ENCODE measurements at places on chromosomes 11 and 22. TPM values are rescaled to one million over a fixed set of nuclear protein-coding genes. Genes with fewer than 3 reads are reported as not detected.
A peak's percentile ranks its signal among the peaks of the same experiment; 100 is the strongest.

DNA sequence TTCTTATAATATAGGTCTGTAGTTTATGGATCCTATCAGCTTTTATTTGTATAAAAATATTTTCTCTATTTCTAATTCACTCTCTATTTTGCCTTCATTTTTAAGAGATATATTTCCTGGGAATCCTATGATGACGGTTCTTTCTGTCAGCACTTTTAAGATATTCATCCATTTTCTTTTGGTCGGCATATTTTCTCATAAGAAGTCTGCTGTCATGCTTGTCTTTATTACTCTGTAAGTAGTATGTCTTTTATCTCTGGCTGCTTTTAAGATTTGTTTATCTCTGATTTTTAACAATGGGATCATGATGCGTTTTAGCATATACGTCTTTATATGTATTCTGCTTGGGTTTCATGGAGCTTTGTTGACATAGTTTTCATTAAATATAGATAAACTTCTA lies 175.5 kb downstream of the SNX19 start:
- no peaks in the 10 kb centered on the region for H3K27me3 ChIP-seq
- no peaks in the 10 kb centered on the region for H3K36me3 ChIP-seq
- no peak overlapping the region for H3K4me3 ChIP-seq
- DNase-seq: no peak
- no peak overlapping the region for H3K27ac ChIP-seq
- no peaks in the 10 kb centered on the region for H3K4me1 ChIP-seq

Gene TSPAN18
- polyA plus RNA-seq: not detected

Gene PLAAT5
- 0.09 TPM for polyA plus RNA-seq

- H3K27ac ChIP-seq: peak overlapping the region; percentile 27
- no peak overlapping the region for H3K4me3 ChIP-seq
- no peak for DNase-seq
- H3K27me3 ChIP-seq: no peaks in the 10 kb centered on the region
- no peaks in the 10 kb centered on the region for H3K36me3 ChIP-seq
- H3K4me1 ChIP-seq: no peaks in the 10 kb centered on the region
These were observed 636 bp downstream of the PAMR1 start for GRCh38 chr11:35524780-35525179.

Gene MMP27
- polyA plus RNA-seq: 0.21 TPM

DNA sequence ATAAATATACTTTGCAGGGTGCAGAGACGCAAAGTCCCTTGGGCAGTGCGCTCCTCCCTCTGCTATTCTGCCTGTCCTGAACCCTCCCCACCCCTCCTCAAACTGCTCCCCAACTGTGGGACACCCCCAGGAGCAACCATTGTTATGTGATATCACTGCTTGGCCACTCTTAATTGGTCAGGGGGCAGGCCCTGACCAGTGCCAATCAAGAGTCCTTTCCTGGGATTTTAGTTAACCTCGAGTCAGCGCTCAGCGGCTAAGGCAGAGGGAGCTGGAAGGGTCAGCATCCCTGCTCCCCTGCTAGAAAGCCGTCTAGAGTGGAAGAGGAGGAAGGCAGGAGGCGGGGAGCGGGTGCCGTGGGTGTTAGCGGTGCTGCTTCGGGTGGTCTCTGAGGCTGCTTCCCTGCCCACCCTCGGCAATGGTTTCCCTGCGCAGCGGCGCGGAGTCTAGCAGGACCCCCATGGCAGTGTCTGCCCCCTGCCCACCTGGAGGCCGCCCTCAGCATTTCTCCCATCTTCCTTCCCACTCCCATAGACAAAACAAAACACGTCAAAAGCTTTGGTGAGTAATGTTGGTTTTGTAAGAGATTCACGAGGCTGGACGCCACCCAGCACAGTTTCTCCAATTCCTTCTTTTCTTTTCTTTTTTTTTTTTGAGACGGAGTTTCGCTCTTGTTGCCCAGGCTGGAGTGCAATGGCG lies 38.4 kb upstream of the A4GALT start:
- H3K27ac ChIP-seq: no peak overlapping the region
- peaks cover 9% of the 10 kb centered on the region for H3K27me3 ChIP-seq
- no peaks in the 10 kb centered on the region for H3K36me3 ChIP-seq
- no peak overlapping the region for H3K4me3 ChIP-seq

Gene SLC22A9
- 0.09 TPM for polyA plus RNA-seq

DNA sequence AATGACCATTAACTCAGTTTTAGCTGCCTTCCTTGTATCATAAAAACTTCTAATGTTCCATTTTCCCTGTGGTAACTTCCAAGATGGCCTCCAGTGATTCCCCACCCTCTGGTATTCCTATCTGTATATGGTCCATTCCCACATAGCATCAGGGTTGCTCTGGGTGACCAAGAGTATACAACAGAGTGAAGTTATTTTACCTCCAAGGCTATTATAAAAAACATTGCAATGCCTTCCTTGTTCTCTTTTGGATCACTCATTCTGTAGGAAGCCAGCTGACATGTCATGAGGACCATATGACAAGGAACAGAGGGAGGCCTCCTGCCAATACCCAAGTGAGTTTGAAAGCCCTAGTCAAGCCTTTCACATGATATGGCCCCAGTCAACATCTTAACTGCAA lies 30.1 kb downstream of the ZNF280B start:
- peaks cover 8% of the 10 kb centered on the region for H3K4me1 ChIP-seq
- no peak overlapping the region for H3K27ac ChIP-seq
- no peaks in the 10 kb centered on the region for H3K27me3 ChIP-seq
- no peaks in the 10 kb centered on the region for H3K36me3 ChIP-seq
- peak; percentile 13 for DNase-seq
- H3K4me3 ChIP-seq: no peak overlapping the region

- H3K4me1 ChIP-seq: peaks cover 2% of the 10 kb centered on the region
- DNase-seq: peak; percentile 65
- H3K27ac ChIP-seq: no peak overlapping the region
- H3K27me3 ChIP-seq: peaks cover 8% of the 10 kb centered on the region
- no peaks in the 10 kb centered on the region for H3K36me3 ChIP-seq
These were observed 758 bp downstream of the GALNT18 start for GRCh38 chr11:11620921-11621572.

DNA sequence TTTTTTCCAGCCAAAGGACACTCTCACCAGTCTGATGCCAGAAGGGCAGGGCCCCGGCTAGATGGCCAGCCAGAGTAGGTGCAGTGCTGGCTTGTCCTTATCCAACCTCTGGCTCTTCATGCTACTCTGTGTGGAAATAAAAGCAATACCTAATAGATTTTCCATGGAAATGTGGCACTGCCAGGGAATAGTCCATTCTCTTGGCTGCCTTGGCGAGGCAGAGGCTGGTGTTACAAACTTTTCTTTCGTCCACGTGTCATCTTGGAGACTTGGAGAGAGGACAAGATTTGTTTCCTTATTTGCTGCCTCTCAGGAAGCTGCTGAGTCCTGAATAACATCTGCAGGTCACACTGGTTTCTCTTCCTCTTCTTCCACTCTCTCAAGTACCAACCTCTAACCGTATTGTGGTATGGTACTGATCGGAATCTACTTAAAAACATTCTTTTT lies 17.2 kb upstream of the C1QTNF4 start:
- no peak for DNase-seq
- H3K27ac ChIP-seq: no peak overlapping the region
- no peaks in the 10 kb centered on the region for H3K4me1 ChIP-seq
- H3K36me3 ChIP-seq: peaks cover 28% of the 10 kb centered on the region
- no peaks in the 10 kb centered on the region for H3K27me3 ChIP-seq
- H3K4me3 ChIP-seq: no peak overlapping the region

GRCh38 chr11:130992788-130993187 lies 76.5 kb upstream of the SNX19 start:
- no peak for DNase-seq
- no peak overlapping the region for H3K27ac ChIP-seq
- H3K27me3 ChIP-seq: no peaks in the 10 kb centered on the region
- H3K4me1 ChIP-seq: no peaks in the 10 kb centered on the region
- H3K36me3 ChIP-seq: no peaks in the 10 kb centered on the region
- H3K4me3 ChIP-seq: no peak overlapping the region

- no peak overlapping the region for H3K27ac ChIP-seq
- H3K4me1 ChIP-seq: no peaks in the 10 kb centered on the region
- H3K36me3 ChIP-seq: peaks cover 4% of the 10 kb centered on the region
- H3K27me3 ChIP-seq: no peaks in the 10 kb centered on the region
- H3K4me3 ChIP-seq: no peak overlapping the region
- DNase-seq: no peak
These were observed 14.6 kb downstream of the FAM118A start for GRCh38 chr22:45324311-45324711.

- no peaks in the 10 kb centered on the region for H3K27me3 ChIP-seq
- peaks cover 5% of the 10 kb centered on the region for H3K36me3 ChIP-seq
- no peak for DNase-seq
- H3K27ac ChIP-seq: no peak overlapping the region
These were observed 108.5 kb upstream of the BID start for GRCh38 chr22:17882727-17883126.

- H3K4me3 ChIP-seq: peak overlapping the region; percentile 67
- peaks cover 15% of the 10 kb centered on the region for H3K4me1 ChIP-seq
- H3K27ac ChIP-seq: peak overlapping the region; percentile 78
- peaks cover 5% of the 10 kb centered on the region for H3K36me3 ChIP-seq
These were observed 830 bp downstream of the ACAT1 start for GRCh38 chr11:108122166-108122628.

DNA sequence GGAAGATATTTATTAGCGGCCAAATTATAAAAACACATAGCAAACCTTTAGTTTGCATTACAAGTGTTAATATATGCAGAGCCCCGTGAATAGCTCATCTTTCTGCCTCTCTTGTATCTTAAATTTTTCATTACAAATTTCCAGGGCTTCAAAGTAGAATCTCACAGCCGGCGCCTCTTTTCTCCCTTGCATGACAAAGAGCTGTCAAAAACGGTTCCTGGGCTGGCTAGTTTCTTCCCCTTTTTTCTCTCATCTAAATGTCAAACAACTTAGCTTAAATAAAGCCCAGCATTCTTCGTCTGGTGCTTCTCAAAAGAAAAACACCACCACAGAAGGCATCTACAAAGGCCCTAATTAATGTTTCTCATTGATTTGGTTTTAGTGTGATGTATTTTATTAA lies 253.0 kb downstream of the INSC start:
- no peaks in the 10 kb centered on the region for H3K27me3 ChIP-seq
- H3K27ac ChIP-seq: no peak overlapping the region
- H3K36me3 ChIP-seq: no peaks in the 10 kb centered on the region
- no peak for DNase-seq
- no peak overlapping the region for H3K4me3 ChIP-seq

- no peaks in the 10 kb centered on the region for H3K27me3 ChIP-seq
- DNase-seq: no peak
- no peak overlapping the region for H3K4me3 ChIP-seq
- no peak overlapping the region for H3K27ac ChIP-seq
- H3K4me1 ChIP-seq: no peaks in the 10 kb centered on the region
These were observed 21.6 kb downstream of the PARVG start for GRCh38 chr22:44202261-44202789.

- H3K4me1 ChIP-seq: peaks cover 4% of the 10 kb centered on the region
- no peak for DNase-seq
- no peak overlapping the region for H3K4me3 ChIP-seq
- H3K27me3 ChIP-seq: no peaks in the 10 kb centered on the region
- peak overlapping the region; percentile 27 for H3K27ac ChIP-seq
- H3K36me3 ChIP-seq: peaks cover 2% of the 10 kb centered on the region
These were observed 1.1 kb upstream of the LBHD1 start for GRCh38 chr11:62673196-62673525.

GRCh38 chr11:104033134-104033533 lies 3.3 kb upstream of the DDI1 start:
- H3K27ac ChIP-seq: no peak overlapping the region
- H3K4me1 ChIP-seq: no peaks in the 10 kb centered on the region
- H3K36me3 ChIP-seq: no peaks in the 10 kb centered on the region
- H3K4me3 ChIP-seq: no peak overlapping the region
- H3K27me3 ChIP-seq: no peaks in the 10 kb centered on the region

GRCh38 chr11:9180784-9181183 lies 84.4 kb downstream of the DENND5A start:
- no peaks in the 10 kb centered on the region for H3K36me3 ChIP-seq
- H3K27me3 ChIP-seq: no peaks in the 10 kb centered on the region
- no peak for DNase-seq

- peaks cover 4% of the 10 kb centered on the region for H3K27me3 ChIP-seq
- no peak overlapping the region for H3K27ac ChIP-seq
- no peak for DNase-seq
- no peaks in the 10 kb centered on the region for H3K4me1 ChIP-seq
- no peak overlapping the region for H3K4me3 ChIP-seq
- H3K36me3 ChIP-seq: no peaks in the 10 kb centered on the region
These were observed 12.5 kb downstream of the IRAG1 start for GRCh38 chr11:10680956-10681487.

Gene TMPRSS5
- 0.37 TPM for polyA plus RNA-seq

Gene MUC15
- not detected for polyA plus RNA-seq

GRCh38 chr22:27636716-27637508 lies 164.6 kb downstream of the MN1 start:
- no peak overlapping the region for H3K4me3 ChIP-seq
- DNase-seq: no peak
- H3K27me3 ChIP-seq: no peaks in the 10 kb centered on the region

GRCh38 chr11:9137293-9138132 lies 46.1 kb upstream of the SCUBE2 start:
- H3K4me1 ChIP-seq: no peaks in the 10 kb centered on the region
- H3K4me3 ChIP-seq: no peak overlapping the region
- no peak overlapping the region for H3K27ac ChIP-seq
- H3K27me3 ChIP-seq: no peaks in the 10 kb centered on the region
- DNase-seq: peak; percentile 89

Gene GRAP2
- polyA plus RNA-seq: 3.4 TPM

- no peak overlapping the region for H3K4me3 ChIP-seq
- H3K27ac ChIP-seq: no peak overlapping the region
- no peak for DNase-seq
- no peaks in the 10 kb centered on the region for H3K4me1 ChIP-seq
- no peaks in the 10 kb centered on the region for H3K27me3 ChIP-seq
These were observed 319.7 kb downstream of the CTTN start for GRCh38 chr11:70717936-70718595.

DNA sequence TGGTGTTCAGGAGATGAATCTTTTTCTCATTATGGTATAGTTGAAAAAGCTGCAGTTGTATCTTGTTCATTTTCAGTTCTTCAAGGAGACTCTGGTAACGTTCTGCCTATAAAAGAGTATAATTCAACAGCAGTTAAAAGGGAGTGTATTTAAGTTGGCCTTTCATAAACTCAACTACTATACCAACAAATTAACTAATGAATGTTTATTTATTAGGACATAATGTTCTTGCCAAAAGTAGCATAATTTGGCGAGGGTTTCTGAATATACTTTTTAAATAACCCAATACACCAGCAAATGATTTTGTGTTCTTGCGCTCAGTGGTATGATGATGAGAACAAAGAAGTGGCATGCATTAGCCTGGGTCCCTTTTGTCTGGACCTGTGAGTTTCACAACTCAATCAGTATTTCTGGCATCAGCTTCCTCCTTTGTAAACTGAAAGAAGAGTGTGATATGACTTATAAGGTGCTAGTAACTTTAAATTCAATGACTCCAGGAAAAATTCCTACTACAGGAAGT lies 10.9 kb downstream of the SMC1B start:
- no peak for DNase-seq
- H3K4me3 ChIP-seq: no peak overlapping the region
- no peaks in the 10 kb centered on the region for H3K36me3 ChIP-seq
- no peaks in the 10 kb centered on the region for H3K27me3 ChIP-seq
- H3K27ac ChIP-seq: no peak overlapping the region
- H3K4me1 ChIP-seq: peaks cover 1% of the 10 kb centered on the region

Gene NOL12
- 28.9 TPM for polyA plus RNA-seq

- DNase-seq: no peak
- H3K4me1 ChIP-seq: no peaks in the 10 kb centered on the region
- H3K4me3 ChIP-seq: no peak overlapping the region
- no peaks in the 10 kb centered on the region for H3K36me3 ChIP-seq
These were observed 144.1 kb downstream of the ARHGAP42 start for GRCh38 chr11:100830978-100831732.

GRCh38 chr22:21797444-21798221 lies 62.0 kb upstream of the YPEL1 start:
- no peaks in the 10 kb centered on the region for H3K4me1 ChIP-seq
- no peak for DNase-seq
- peaks cover 2% of the 10 kb centered on the region for H3K36me3 ChIP-seq
- H3K27me3 ChIP-seq: no peaks in the 10 kb centered on the region
- H3K27ac ChIP-seq: no peak overlapping the region

Gene OPCML
- not detected for polyA plus RNA-seq

Gene GRAMD1B
- polyA plus RNA-seq: 75.6 TPM

Gene OOSP3
- polyA plus RNA-seq: not detected

Gene CSNK2A3
- 1.4 TPM for polyA plus RNA-seq
